BJ (cell line): ENCODE measurements at places on chromosomes 6 and 20. TPM values are rescaled to one million over a fixed set of nuclear protein-coding genes. Genes with fewer than 3 reads are reported as not detected.

Gene HCRTR2
- not detected in 2 replicates for polyA plus RNA-seq

Gene KIAA0408
- polyA plus RNA-seq: 0.86 and 1.6 TPM in 2 replicates

Gene SLPI
- polyA plus RNA-seq: 0.21 TPM in 1 of 2 replicates, not detected in the other

Gene SOX18
- not detected in 2 replicates for polyA plus RNA-seq

Gene SLC2A10
- polyA plus RNA-seq: 31.0 and 41.9 TPM in 2 replicates

Gene SALL4
- polyA plus RNA-seq: 0.51 and 0.54 TPM in 2 replicates

Gene ECT2L
- not detected in 2 replicates for polyA plus RNA-seq

Gene ARMH2
- polyA plus RNA-seq: not detected in 2 replicates

Gene CDSN
- not detected in 2 replicates for polyA plus RNA-seq

Gene AVP
- not detected in 2 replicates for polyA plus RNA-seq

Gene DNAH8
- not detected in 2 replicates for polyA plus RNA-seq
